NB4 (cell line): ENCODE measurements at places on chromosomes 7 and 10.
A peak's percentile ranks its signal among the peaks of the same experiment; 100 is the strongest.

GRCh38 chr10:74133923-74134820, 16.5 kb downstream of the AP3M1 start:
- no peak for DNase-seq

DNA sequence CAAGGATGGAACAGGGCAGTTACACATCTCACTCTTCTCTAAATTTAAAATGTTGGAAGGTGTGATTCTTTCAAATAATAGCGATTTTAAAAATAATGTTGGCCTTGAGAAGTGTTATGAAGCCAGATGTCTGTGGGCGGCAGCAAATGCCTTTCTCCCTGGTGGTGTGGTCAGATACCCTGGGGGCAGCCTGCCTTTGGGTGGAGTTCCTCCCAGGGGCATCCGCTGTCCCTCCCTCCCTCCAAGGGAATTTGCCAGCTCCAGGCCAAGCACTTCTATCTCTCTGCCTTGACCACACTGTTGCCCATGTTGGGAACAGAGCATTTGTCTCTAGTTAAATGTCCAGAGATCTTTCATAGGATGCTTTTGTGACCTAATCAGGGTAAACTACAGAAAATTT, 121.4 kb downstream of the POU6F2 start:
- DNase-seq, result no peak

GRCh38 chr10:58254644-58255043, 13.1 kb downstream of the IPMK start:
- DNase-seq, result no peak

GRCh38 chr7:70595755-70596597, 536.0 kb upstream of the GALNT17 start:
- no peak for DNase-seq

GRCh38 chr7:47253650-47254080, 328.2 kb downstream of the TNS3 start:
- DNase-seq, result peak; percentile 88

- peak; percentile 98 for DNase-seq
These were observed 1.7 kb upstream of the MYO1G start for GRCh38 chr7:44980393-44981034.

DNA sequence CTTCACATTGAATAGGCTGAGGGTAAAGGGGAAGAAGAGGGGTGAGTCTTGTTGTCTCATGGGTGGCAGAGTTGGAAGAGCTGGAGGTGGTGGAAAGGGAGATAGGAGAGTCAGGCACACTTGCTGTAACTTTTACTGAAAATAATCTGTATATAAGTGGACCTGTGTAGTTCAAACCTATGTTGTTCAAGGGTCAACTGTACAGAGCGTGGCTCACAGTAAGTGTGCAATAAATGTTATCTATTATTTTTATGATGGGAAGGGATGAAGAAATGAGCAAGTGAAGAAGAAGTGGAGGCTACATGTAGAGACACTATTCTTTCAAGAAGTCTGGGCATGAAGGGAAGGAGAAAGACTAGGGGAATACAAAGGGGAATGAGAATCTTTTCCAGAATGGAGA, 71.5 kb upstream of the FAM133B start:
- DNase-seq, result no peak

DNA sequence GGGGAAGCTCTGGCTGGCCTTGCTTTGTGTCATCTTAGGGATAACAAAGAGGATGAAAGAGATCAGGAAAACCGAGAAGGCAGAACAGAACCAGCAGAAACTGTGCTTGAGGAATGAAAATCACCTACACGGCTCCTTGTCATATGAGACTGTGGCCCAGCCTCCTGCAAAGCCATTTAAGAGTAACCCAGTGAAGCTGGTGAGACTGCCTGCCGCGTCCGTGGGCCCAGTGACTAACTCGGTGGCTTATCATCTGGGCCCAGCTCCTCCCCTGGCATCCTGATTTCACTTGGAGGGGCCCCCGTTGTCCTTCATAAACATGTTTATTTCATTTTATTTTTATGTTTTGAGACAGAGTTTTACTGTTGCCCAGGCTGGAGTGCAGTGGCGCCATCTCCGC, 30.7 kb downstream of the HTRA1 start:
- DNase-seq, result no peak

DNA sequence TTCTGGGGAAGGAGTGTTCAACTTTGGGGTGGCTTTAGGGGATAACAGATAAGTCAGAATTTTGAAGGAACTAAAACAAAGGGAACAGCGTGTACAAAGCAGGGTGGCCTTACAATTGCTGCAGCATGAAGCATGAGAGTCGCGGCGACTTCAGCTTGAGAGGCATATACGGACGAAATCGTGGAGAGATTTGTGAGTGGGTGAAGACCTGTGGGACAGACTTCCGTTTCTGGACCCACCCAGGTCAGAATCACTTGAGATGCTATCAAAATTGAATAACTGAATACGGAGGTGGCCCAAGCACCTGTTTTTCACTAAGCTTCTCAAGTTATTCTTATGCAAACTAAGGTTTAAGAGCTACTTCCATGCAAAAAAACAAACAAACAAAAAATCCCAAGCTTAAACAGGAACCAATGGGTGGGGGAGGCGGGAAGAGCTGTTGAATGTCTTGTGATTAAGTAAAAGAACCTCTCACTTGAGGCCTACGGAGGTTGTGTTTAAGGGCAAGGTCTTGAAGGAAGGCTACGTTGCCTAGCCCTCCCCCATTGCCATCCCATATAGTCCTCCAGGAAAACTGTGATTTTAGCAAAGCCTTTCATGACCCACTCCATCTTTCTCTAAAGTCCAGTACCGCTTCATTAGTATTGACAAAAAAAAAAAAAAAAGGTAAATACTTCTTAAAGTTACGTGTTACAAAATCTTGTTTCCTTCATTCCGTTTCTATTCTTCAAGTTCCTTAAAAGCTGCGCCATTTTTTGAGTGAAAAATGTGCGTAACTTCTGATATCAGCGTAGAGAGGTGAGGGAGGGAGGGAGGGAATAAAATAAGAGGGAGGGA, 1.3 kb upstream of the TRIM24 start:
- DNase-seq, result peak; percentile 28

GRCh38 chr10:60377042-60377352, 12.7 kb downstream of the ANK3 start:
- DNase-seq, result no peak

DNA sequence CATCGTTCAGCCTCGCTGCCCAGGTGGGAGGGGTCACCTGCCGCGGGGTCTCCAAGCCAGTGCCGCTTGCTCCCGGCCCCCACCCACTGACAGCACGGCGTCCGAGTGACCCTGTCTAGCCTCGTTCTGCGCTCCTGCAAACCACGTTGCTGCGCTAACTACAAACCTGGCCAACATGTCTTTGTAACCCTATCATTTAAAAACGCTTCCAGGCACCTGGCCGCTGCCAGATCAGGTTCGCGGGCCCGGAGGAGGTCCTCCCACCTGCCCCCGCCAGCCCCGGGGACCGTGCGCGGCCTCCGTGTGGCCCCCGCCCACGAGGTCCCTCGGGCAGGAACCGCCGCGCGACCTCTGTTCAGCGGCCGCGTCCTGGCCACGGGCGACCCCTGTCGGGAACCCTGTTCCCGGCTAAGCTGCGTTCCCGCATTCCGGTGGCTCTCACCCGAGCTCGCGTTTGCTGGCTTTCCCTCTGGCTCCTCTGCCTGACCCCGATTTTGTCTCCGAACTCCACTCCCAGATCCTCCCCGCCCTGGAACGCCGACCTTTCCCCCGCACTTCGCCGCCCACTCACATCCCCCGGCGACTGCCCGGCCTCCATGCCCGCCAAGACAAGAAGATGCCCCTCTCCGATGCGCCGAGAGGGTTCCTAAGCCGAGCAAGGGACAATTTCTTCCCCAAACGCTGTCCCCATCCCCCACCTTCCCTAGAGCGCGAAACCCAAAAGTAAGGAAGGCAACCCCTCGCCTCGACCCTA, 2.4 kb downstream of the SFMBT2 start:
- peak; percentile 70 for DNase-seq

DNA sequence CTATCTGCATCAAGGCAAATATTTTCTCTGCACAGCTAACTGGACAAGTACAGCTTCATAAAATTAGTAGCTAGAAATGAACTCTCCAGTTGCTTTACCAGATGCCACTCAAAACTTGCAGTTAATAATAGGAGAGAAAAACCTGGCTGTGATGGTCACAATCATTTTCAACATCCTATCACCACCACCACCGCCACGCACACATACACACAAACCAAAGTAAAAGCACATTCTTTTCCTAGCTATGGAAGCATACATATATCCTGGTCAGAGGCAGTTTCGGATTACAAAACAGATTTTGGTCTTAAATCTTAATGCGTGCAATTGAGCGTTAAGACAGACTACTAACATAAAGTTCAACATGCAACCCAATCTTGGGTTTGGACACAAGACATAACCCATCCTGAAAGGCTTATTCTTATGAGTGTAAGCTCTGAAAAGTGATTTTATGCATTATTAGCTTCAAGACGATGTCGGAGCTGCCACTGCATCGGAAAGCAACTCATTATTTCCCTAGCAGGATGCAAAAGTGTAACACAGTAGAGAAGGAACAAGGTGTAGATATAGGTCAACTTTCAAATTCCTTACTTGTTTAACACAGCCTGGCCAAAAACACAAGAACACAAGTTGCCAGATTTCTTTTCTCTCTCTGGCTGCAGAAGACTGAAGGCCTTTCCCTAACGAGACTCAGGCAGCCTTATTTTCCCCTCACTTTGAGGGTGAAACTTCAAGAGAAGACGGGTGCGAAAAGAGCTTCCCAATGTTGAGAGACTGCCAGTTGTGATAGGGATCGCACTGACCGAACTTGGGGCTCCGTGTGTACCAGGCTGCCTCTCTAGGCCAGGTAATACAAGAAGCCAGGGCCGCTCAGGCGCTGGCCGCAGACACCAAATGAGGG, 1.2 kb downstream of the CACUL1 start:
- DNase-seq, result no peak

- no peak for DNase-seq
These were observed 29.6 kb downstream of the INPP5F start for GRCh38 chr10:119755446-119755845.

- peak; percentile 70 for DNase-seq
These were observed 708 bp downstream of the UBN2 start for GRCh38 chr7:139231513-139232376.

GRCh38 chr7:100852048-100852872, at the start of gene SLC12A9:
SLC12A9 (plus strand) TSS chr7:100852713; CDS start chr7:100854198, 1,485 bp downstream.
- DNase-seq, result peak; percentile 96

DNA sequence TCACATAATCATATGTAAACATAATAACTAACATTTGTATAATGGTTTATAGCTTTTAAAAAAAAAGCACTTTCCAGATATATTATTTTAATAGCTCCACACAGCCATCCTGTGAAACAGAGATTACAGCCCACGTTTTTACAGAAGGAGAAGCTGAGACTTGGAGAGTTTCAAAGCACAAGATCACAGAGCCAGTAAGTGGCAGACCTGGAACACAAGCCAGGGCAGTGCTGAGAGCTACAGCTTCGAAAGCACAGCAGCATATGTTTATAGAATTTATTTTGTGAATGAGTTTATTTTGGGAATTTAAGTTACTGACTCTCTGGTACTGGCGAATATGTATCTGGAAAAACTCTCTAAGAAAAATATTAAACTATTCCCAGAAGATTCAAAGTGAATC, 149.4 kb downstream of the HDAC9 start:
- DNase-seq, result no peak

GRCh38 chr7:50743016-50743415, 39.7 kb downstream of the GRB10 start:
- DNase-seq, result no peak

- no peak for DNase-seq
These were observed 570 bp upstream of the PRTFDC1 start for GRCh38 chr10:24952707-24953645.

- DNase-seq, result no peak
These were observed 4.1 kb upstream of the OIT3 start for GRCh38 chr10:72889391-72889831.

DNA sequence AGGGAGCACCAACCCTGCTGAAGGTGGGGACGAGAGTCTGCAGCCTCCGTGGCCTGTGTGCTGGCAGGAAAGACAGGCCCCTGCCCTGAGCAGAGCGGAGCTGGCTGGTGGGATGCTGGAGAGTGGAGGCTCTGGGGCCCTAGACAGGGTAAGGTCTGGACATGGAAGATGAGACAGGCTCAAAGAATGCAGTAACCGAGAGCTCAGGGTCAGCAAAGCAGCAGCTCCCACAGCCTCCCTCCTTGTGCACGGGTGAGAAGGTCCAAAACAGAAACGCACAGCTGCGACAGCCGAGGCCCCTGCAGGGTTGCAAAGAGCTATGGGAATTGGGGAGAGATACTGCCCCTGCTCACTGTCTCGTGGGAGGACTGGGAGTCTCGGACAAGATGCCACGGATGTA, 80.5 kb downstream of the TNS3 start:
- DNase-seq, result no peak

DNA sequence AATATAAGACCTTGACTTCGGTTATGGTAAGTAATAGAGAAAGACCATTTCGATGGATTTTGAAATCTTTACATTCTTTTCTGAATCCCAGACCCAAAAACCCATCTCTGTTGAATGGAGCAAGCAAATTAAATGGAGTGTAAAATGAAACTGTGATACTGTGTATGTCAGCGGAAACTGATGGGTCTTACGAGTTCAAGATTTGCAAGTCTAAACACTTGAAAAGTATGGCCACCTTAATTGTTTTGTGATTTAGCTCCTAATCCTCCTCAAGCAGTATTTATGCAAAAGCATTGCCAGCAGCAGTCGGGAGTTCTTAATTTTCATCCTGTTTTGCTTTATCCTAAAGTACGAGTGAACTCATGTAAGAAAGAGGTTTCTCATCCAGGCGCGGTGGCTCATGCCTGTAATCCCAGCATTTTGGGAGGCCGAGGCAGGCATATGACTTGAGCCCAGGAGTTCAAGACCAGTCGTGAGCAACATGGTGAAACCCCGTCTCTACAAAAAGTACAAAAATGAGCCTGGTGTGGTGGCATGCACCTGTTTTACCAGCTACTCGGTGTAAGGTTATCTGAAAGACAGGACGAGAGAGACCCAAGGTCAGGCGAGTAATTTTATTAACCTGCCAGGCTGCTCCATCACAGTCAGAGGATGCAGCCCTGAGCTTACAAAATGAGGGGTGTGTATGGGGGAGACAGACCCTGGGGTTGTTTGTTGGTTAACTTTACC, 5.8 kb upstream of the DHTKD1 start:
- no peak for DNase-seq

DNA sequence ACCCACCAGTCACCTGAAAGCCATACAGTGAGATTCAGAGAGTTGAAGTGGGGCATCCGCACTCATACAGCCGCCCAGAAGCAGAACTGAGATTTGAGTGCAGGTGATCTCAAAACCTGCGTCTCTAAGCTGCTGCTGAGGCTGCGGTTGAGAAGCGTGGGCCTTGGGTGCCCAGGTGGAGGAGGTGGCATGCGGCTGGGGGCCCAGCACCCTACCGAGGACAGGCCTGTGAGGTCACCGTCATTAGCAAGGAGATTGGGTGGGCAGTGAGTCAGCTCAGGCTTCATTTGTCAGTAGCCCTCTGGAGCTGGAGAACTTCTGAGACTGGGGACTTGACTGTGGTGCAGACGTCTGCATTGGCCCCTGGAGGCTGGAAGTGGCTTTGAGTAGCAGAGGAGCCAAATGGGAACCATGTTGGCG, 29.8 kb downstream of the ZMIZ1 start:
- DNase-seq, result peak; percentile 39

DNA sequence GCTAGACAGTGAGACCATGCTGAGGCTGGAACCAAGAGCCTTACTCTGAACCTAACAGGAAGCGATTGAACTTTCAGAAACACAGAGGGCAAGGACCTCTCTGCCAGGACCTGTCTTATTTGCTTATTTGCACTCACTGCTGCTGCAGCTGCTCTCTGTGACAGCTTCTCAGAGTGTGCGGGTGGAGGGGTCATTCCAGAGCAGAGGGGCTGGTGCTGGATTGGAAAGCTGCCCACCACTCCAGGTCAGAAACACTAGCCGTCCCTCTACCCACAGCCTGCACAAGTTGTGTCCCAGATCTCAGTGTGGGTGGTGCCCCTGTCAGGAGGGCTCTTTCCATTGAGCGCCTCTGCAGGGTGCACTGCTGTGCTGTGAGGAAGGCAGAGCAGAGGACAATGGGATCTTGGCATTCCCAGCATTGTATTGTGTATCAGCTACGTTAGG, 126.2 kb downstream of the CCNY start:
- no peak for DNase-seq
